ENCODE measurements at places on chromosomes 2 and 18.

GRCh38 chr2:200447139-200447855 lies 62.6 kb downstream of the KCTD18 start:
- DNase-seq = no peak

GRCh38 chr2:6934345-6934744 lies 17.1 kb downstream of the RNF144A start:
- no peak for DNase-seq

DNA sequence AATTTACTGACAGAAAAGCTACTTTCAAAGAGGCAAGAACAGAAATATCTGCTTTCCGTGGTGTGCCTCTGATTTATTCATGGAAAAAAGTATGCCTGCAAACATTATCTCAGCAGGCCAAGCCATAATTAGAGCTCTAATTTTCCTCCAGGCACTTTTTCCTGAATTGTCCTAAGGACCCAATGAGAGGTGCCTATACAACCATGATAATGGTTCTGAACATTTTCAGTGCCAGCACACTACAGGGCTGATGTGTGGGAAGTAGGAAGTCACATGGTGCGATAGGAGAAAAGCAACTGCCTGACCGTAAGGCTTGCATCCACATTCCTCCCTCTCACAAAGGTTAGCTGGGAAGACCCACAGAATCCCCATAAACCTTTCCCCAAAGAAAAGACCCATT lies 45.9 kb upstream of the EGR4 start:
- no peak for DNase-seq

DNA sequence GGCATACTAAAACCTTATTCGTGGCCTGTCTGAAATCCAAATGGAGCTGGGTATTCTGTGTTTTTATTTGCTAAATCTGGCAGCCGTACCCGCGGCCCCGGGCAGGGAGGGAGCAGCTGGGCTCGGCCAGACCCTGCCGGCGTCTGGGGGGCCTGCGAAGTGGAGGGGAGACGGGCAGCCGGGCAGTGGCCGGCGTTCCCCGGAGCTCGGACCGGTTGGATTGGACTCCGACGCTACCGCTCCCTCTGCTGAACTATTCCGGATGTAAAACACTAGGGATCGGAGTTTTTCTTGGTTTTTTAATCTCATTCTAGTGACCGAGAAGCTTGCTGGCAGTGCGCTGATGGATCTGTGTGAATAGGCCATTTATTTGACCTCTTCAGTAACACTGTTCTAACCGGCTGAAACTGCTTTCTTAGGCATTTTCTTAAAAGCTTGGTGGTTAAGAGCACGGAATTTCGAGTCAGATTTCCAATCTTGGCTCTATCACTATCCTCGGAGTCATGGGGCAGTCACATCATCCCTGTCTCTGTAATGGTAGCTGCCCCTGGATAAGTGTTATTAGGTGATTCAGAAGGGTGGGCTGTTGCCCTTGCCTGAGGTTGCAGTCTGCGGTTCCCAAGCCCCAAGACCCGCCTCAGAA lies 694 bp downstream of the UNC50 start:
- no peak for DNase-seq

DNA sequence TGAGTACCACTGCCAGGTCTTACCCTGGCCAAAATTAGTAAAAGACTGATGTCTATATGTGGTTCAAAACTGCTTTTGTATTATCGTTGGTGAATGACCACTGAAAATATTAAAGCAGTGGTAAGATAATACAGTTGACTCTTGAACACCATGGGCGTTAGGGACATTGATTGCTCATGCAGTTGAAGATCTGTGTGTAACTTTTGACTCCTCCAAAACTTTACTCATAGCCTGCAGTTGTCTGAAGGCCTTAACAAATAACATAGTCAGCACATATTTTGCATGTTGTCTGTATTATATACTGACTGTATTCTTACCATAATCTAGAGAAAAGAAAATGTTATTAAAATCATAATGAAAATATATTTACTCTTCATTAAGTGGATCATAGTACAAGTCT lies 5.8 kb upstream of the ANKRD12 start:
- no peak for DNase-seq

GRCh38 chr2:8392098-8392866 lies 289.6 kb upstream of the ID2 start:
- no peak for DNase-seq

DNA sequence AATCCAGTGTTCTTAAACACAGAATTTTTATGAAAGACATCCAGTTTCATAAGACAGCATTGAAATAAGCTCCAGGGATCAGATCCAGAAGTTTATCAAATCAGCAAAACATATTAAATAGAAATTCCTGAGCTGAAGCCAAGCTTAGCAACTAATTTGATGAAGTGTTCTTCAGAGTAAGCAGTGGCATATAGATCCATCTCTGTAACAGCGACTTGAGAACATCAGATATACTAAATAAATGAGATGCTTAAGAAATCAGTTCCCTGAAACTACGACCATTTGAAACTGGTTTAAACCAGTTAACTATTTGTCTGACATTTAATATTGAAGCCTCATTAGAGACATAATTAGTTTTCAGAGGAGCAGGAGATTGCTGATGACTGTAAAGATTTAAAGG lies 34.1 kb downstream of the PPP1R1C start:
- no peak for DNase-seq

DNA sequence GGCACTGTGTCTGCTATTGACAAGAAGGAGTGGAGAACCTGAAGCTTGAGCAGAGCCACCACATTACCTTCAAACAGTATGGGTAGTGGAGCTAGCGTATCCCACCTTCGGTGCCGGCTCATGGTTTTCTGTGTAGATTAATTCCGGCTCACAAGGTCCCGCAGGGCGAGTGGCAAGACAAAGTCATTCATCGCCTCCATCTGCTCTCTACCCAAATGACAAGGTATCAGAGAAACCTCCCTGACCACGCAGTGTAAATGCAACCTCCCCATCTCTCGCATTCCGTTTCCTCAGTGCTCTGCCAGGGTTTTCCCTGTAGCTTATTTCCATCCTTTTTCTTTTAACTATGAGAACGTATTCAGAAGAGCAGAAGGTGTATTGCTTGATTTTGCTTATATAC lies 79.8 kb downstream of the MAP4K4 start:
- no peak for DNase-seq

GRCh38 chr2:55223958-55224760 lies 7.9 kb downstream of the CLHC1 start:
- no peak for DNase-seq

GRCh38 chr2:48607307-48608014 lies 10.2 kb upstream of the GTF2A1L start:
- DNase-seq = no peak

- no peak for DNase-seq
These were observed 684.6 kb upstream of the ID2 start for GRCh38 chr2:7997279-7997678.

DNA sequence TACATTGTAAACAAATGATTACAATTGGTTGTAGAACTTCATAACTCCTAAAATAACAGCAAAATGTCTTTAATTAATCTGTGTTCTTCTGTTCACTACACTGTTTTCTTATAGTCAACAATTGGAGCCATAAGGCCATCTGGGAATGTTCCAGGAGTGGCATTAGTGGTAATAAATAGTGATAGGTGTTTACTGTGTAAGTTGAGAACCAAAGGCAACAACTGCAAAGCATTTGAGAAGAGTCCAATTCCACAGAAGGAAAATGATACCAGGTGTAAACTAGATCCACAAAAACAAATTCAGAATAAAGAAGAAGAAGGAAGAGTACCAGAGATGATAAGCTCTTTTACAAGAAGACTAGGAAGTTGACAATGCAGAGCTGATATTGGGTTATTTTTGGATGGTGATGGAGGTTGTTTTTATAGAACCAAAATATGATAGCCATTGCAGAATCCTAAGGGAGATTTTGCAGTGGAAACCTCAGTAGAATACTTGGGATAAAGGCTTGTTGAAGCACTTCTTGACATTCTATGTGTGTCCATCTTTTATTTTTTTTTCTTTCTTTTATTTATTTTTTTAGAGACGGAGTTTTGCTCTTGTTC lies 52.9 kb downstream of the ANTXR1 start:
- no peak for DNase-seq

DNA sequence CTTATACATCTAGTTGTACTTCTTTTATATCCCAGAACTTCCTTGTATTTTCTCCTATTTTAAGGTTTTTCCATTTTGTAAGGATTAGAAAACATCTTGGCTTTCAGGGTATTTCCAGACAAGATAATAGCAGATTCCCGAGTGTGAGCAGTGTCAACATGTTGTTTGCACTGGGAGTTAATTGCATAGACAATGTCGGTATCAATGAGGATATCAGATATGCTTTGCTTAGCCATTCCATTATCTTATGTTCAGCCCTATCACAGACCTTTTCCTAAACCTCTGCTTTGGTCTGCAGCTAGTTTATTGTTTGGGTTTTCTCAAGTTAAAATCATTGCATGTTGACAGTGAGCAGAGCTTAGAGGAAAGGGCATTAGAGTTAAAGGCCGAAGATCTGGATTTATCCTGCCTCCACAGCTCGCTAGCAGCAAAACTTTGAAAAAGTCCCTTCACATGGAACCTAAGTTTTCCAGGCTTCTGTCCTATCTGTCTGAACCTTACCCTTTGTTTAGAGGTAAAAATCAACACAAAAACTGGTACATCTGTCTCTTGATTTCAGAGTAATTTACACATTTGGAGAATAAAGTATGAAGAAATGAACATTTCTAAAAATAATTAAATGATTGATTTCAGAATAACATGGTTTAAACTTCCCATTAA lies 355.4 kb downstream of the KIAA1328 start:
- no peak for DNase-seq

- DNase-seq = no peak
These were observed 315.2 kb downstream of the FIGN start for GRCh38 chr2:163420604-163421003.

GRCh38 chr2:201116959-201117734 lies 1.2 kb downstream of the CFLAR start:
- DNase-seq = no peak

GRCh38 chr2:108217211-108217610 lies 22.6 kb upstream of the SULT1C3 start:
- no peak for DNase-seq

DNA sequence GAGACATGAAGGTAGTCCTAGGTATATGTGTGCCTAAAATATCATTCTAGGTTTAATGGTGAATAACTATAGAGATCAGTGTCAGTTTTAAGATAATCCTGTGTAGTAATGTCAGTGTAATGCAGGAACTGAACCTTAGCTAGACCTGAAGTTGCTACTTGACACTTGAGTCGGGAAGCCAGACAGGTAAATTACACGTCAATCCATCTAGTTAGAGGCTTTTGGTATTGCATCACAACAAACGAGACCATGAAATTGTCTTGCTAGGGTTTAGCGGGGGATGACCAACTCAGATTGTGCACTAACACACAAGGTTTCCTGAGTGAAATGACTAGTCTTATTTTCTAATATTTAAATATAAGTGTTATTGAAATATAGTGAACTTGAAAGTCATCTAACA lies 2.0 kb downstream of the YPEL5 start:
- no peak for DNase-seq

DNA sequence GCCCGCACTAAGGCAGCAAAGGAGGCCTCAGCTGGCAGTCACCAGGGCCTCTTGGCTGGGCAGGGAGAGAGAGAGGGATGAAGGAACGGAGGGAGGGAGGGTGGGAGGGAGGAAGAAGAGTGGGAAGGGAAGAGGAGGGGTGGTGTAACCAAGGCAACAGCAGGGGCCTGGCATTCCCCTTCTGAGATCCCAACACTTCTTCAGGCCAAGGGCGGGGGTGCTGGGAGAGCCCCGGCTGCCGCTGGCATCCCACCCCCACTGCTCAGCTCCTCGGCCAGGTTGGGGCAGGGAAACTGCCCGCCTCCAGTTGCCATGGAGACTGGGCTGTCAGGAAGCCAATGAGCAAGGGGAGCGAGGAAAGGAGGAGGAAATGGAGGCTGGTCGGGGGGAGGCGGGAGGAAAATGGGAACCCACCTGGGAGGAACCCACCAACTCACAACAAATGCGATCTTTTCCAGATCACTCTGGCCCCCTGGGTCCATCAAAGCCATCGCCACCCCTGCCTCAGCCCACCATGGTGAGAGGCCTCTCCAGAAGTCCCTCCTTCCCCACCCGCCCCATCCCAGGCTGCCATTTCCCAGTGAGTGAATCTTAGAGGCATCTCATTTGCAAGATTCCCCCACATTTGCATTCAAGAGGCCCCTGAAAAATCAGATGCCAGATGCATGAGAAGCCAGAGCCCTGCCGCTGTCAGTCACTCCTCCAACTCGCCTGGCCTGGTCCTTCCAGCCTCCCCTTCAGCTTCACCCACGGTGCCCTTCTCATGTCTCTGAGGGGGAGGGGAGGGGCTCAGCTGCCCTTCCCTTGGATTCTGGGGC lies 12.4 kb downstream of the SH2D6 start:
- no peak for DNase-seq

DNA sequence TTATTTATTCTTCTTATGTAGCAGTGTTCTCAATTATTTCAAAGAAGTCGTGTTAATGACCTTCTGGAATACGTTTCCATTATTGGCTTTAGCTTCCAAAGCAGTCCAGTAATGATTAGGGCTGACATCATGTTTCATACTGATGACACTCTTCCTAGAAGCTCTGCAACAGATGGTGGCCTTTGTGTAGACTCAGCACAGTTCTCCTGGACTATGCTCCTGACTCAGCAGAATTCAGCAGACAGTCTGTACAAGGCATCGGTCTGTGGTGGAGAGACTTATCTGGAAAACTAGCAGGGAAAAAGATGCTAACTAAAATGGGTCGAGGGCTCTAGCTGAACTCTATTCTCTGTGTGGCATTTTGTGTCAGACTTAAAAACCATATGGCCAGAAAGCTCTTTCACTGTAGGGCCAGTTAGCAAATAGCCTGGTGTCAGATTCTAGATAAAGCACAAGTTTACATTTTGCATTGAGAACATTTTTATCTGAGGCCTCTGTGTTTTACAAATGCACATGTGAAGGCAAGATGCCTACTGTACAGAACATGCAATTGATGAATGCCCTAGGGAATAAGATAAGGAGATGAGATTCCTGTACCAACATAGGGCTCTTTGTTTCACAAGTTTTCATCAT lies 35.1 kb downstream of the GULP1 start:
- DNase-seq = no peak

- DNase-seq = no peak
These were observed 223.1 kb downstream of the PHLPP1 start for GRCh38 chr18:62938487-62938886.
